ENCODE measurements at places on chromosomes 6 and 20.

DNA sequence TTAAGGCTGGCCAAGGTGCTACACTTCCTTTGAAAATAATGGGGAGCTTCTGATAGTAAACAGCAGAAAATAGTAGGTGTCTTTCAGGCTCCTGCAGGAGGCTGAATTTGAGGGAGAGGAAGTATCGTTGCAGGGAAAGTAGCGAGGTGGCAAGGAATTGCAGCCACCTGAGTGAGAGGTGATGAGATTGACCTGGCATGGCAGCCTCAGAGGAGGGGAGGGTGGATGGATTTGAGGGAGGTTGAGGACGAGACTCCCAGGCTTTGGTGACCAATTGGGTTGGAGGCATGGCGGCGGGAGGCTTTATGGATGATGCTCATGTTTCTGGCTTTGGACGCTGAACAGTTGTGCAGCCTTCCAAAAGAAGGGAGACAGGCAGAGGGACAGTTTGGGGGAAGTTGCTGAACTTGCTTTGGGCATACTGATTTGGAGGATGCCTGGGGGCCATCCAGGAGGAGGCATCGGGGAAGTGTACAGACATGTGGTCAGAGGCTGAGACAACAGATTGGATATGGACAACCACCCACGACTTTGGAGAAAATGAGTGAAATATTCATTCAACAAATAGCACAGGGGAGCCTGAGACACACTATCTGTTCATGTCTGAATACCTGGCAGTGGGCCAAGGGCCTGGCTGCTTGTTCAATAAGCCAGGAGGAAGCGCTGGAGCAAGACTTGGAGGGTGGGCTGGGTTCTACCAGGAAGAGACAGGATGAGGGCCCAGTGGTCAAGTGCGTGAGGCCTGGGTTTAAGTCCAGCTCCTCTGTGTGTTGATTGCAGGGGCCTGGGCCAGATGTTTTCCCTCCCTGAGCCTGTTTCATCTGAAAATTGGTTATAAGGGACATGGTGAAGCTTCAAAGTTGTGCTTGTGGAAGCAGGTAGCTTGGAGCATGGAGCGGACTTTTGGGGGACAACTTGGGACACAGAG is 113.2 kb downstream of the CEBPB start:
- no peak for DNase-seq

DNA sequence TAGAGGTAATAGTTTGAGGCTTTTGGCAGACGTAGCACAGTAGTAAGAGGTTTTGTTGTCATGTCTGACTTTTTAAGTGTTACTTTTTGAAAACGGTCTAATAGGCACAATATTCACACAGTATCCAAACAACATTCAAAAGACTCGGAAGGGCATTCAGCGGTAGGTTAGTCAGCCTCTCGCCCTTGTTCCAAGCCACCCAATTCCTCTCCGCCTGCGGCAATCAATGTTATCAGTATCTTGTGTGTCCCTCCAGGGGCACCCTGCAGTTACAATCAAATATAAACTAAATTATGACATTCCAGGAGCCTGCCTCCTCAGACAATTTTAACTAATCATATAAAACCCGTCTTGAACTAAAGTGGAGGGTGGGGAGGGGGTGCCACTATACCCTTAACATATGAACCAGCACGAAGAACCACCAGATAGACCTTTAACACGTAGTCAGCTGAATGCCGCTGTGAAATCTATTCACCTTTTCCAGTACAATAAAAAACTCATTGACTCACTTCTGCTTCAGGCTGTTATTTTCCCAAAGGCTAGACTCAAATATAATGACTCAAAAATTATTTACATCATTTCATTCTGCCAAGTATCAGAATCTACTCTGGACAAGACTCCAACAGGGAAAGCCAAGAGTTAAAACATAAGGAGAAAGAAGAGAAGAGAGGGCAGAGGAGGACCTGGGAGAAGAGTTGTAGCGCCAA is 1.6 kb downstream of the TENT5A start:
- DNase-seq = no peak

DNA sequence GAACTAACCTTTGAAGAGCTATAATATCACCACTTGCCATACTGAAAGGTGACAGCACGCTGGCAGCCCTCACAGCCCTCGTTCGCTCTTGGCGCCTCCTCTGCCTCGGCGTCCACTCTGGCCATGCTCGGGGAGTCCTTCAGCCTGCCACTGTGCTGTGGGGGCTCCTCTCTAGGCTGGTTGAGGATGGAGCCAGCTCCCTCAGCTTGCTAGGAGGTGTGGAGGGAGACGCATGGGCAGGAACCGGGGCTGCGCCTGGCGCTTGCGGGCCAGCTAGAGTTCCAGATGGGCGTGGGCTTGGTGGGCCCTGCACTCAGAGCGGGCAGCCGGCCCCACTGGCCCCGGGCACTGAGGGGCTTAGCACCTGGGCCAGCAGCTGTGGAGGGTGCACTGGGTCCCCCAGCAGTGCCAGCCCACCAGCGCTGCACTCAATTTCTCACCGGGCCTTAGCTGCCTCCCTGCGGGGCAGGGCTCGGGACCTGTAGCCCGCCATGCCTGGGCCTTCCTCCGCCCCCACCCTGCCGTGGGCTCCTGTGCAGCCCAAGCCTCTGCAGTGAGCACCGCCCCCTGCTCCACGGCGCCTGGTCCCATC is 329.7 kb downstream of the LMBRD1 start:
- DNase-seq = no peak

GRCh38 chr6:125220712-125221111 is 67.1 kb downstream of the TPD52L1 start:
- no peak for DNase-seq

DNA sequence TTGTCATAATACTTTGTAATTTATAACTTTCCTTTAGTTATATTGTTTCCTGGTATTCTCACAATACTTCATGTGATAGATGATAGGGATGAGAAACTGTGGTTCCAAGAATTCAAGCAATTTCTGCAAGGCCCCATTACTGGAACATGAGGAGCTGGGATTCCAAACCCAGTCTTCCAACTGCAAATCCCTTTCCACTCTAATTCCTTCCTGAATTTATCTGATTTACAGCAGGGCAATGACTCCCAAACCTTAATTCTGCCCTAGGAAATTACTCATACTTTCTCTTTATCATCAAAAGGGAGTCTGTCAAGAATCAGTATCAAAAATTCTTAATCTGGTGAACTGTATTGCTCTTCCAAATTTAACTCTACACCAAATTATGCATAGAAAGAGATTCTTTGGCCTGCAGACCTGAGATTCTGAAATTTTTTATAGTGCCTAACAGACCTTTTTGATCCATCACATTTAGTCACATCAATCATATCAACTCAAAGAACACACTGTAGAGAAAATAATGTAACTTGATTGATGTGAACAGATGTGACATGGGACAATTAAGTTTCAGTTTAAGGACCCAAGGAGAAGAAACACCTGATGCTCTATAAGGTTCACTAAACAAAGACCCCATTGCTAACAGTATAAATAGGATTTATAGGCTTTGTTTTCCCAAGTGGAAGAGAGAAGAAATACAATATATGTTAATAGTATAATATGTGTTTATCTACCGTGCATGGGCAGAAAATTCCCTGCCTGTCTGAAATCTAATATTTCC is 41.5 kb upstream of the GJA1 start:
- no peak for DNase-seq

DNA sequence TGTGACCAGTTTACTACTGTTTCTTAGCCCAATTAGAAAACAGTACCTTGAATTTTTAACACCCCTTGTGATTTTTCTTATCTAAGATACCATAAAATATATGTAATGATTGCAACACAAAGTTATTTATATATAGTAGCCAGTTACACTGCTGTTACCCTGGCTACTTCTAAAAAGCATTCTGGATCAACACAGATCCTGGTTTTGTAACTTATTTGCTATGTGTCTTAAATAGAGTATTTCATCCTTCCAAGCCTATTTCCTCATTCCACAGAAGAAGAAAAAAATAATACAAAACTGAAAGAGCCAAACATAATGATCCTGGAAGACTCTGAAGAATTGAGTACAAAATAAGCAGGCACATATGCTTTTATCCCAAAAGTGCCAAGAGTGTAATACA is 19.0 kb upstream of the GSTA4 start:
- DNase-seq = no peak

- no peak for DNase-seq
Observed at GRCh38 chr20:49318091-49318429, 40.2 kb upstream of the ZNFX1 start.

- no peak for DNase-seq
Observed at GRCh38 chr6:39313526-39314272, 520 bp downstream of the KCNK17 start.

GRCh38 chr20:36865076-36865860 is 10.7 kb upstream of the TLDC2 start:
- no peak for DNase-seq

DNA sequence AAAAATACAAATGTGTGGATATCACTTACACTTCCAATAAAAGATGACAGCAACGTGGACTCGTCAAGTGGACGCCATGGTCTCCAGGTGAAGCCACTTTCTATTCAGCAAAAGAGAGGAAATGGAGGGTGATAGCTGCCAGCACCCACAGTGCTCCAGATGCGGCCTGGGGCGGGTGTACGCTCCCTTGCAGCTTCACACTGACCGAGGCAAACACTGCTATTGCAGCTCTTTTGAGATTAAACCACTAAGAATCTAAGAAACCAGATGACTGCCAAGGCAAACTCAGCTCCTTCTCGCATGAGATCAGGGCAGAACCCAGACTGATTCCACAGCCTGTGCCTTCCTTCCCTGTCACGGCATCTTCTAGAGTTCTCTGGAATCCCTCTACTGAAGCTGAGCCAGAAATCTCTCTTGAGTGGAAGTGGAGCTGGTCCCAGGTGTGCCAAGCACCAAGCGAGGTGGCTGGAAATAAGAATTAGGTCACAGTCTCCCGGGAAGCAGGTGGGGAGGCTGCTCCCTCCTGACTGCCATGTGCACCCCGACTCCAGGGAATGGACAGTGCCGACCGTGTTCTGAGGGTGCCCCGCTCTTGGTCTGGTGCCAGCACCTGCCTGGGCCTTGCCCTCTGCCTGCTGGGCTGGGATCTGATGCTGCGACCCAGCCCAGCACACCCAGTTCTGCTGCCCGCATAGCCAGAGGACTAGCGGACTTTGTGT is 90.1 kb upstream of the AFDN start:
- no peak for DNase-seq

DNA sequence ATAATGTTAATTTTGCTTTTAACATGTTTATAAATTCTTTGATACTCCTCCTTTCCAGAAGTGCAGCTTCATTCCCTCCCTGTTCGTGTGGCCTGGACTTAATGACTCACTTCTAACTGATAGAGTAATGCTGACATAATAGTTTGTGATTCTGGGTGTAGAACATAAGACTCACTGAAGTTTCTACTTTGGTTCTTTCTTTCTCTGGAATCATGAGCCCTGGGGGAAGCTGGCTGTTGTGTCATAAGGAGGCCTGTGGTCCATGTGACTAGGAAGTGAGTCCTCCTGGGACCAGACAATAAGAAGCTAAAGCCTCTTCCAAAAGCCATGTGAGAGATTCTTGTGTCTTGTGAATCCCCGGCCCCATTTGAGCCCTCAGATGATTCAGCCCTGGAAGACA is 30.5 kb upstream of the HLA-G start:
- no peak for DNase-seq

DNA sequence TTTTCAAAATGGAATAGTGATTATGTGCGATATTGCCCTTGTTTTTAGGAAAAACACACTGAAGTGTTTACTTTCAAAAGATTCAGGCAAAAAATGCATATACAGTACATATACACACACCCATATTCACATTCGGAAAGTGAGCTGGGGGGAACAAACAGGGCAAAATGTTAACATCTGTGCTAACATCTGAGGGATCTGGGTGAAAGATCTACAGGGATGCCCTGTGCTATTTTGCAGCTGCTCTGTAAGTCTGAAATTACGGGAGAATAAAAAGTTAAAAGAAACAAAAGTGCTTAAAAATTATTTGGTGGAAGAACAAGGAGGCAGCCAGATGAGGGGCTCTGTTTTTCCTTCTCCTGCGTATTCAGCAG is 860 bp downstream of the CST3 start:
- no peak for DNase-seq

DNA sequence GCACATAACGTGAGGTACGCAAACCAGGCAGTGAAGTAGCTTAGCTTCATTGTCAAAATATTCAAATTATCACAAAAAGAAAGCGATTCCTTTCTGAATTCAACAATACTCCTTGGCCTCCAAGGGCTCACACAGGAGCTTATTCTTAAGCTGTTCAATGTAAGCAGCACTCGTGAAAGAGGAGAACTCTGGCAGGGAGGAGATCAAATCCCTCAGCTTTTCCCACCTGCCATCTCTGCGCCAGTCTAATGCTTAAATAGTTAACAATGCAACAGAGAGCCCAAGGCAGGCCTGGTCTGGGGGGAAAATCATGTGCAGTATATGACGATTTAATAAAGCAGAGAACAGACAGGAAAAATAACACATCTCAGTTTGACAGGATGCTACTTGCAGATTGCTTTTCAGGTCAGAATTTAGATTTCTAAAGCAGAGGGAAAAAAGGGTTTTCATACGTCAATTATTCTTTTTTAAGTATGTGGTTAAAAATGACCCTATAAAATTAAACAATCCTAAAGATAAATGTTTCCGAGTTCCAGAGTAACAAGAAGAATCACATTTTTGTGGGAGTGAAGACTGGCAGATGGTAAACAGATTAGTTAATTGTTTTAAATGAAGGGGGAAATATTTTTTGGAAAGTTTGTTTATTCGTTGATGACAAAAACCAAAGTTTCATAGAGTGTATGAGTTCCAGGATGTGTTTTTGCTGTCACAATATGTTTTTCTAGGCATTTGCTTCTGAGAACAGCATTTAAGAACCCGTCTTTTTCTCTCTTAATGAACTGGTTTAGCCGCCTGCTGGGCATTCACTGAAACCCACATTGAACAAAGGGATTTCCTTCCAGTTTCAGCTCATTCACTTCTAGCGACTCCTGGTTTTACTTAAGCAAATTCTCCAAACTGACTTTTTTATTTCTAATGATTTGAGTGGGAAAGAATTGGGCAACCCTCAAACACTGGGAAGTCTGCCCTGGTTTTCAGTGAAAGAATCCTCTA is 45.9 kb downstream of the PLAGL1 start:
- DNase-seq = no peak

- DNase-seq = no peak
Observed at GRCh38 chr6:35078896-35079295, 62.2 kb downstream of the TCP11 start.

DNA sequence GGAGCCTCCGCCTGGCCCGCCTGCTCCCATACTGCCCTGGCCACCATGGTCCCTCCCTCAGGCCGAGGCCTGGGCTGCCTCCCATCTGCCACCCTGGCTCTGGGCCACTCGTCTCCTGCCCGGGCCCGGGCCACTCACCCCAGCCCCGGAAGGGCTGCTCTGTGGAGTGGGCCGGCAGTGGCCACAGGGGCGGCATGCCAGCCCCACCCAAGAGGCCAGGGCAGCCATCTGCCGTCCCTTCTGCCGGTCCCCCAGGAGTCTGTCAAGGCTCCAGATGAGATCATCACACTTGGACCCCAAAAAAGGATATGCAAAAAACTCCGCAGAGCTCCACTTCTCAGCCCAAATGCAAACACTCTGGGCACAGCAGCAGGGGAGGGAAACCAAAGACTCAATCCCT is 23.8 kb upstream of the TLDC2 start:
- no peak for DNase-seq
